Pulmonary artery endothelial cell (primary cell): ENCODE measurements at places on chromosomes 2 and 18. TPM values are rescaled to one million over a fixed set of nuclear protein-coding genes. Genes with fewer than 3 reads are reported as not detected.

The SCN2A gene
- total RNA-seq: not detected in 2 replicates

The LAMA1 gene
- under 0.01 and 0.07 TPM in 2 replicates for total RNA-seq

The SNED1 gene
- 12.8 and 16.6 TPM in 2 replicates for total RNA-seq

The CDH2 gene
- 31.6 and 36.5 TPM in 2 replicates for total RNA-seq

The CARF gene
- total RNA-seq: 1.8 and 2.4 TPM in 2 replicates

The EML6 gene
- 1.1 and 2.0 TPM in 2 replicates for total RNA-seq

The HAAO gene
- total RNA-seq: 0.18 and 0.20 TPM in 2 replicates

The EVX2 gene
- total RNA-seq: not detected in 2 replicates

The ANKRD30B gene
- total RNA-seq: not detected in 2 replicates

The MAL gene
- total RNA-seq: not detected in 2 replicates

The TCF7L1 gene
- total RNA-seq: 2.4 and 3.5 TPM in 2 replicates

The C18orf32 gene
- 11.2 and 14.8 TPM in 2 replicates for total RNA-seq

The SCYGR3 gene
- total RNA-seq: not detected in 2 replicates

The DNAJC5G gene
- total RNA-seq: not detected in 2 replicates

The TSPYL6 gene
- total RNA-seq: not detected in 2 replicates

The TBR1 gene
- total RNA-seq: 0.04 and 0.07 TPM in 2 replicates

The ANKRD29 gene
- 0.32 and 0.46 TPM in 2 replicates for total RNA-seq

The KCNF1 gene
- total RNA-seq: 0.04 and 0.20 TPM in 2 replicates

The SH2D6 gene
- total RNA-seq: 0.13 TPM in 1 of 2 replicates, not detected in the other

The RTKN gene
- 6.1 and 8.8 TPM in 2 replicates for total RNA-seq

The SPDYA gene
- total RNA-seq: 0.79 and 1.0 TPM in 2 replicates

The DCC gene
- total RNA-seq: not detected in 2 replicates

The GTF2A1L gene
- total RNA-seq: 0.59 and 0.74 TPM in 2 replicates

The PTPRN gene
- total RNA-seq: not detected in 2 replicates

The MYCN gene
- total RNA-seq: 0.46 and 3.1 TPM in 2 replicates

The UBE2F gene
- 39.1 and 47.6 TPM in 2 replicates for total RNA-seq

The STPG4 gene
- total RNA-seq: 0.11 TPM in 1 of 2 replicates, not detected in the other

The GAL3ST2 gene
- total RNA-seq: not detected in 2 replicates

The IL1R2 gene
- 0.13 TPM in 1 of 2 replicates, not detected in the other for total RNA-seq

The SMARCAL1 gene
- total RNA-seq: 11.0 and 13.2 TPM in 2 replicates

The KIF5C gene
- total RNA-seq: under 0.01 and 0.18 TPM in 2 replicates

The FBXO15 gene
- total RNA-seq: 0.18 TPM in 1 of 2 replicates, not detected in the other

The CRACDL gene
- 9.7 and 9.9 TPM in 2 replicates for total RNA-seq

The SLC4A5 gene
- 0.04 TPM in 1 of 2 replicates, not detected in the other for total RNA-seq

The RAMP1 gene
- not detected in 2 replicates for total RNA-seq

The ACOXL gene
- under 0.01 TPM in 1 of 2 replicates, not detected in the other for total RNA-seq

The DSC3 gene
- total RNA-seq: 0.04 and 2.0 TPM in 2 replicates

The CHRND gene
- not detected in 2 replicates for total RNA-seq
